Right lung (tissue), 10 donors: ENCODE measurements at places on chromosomes 11 and 22.

DNA sequence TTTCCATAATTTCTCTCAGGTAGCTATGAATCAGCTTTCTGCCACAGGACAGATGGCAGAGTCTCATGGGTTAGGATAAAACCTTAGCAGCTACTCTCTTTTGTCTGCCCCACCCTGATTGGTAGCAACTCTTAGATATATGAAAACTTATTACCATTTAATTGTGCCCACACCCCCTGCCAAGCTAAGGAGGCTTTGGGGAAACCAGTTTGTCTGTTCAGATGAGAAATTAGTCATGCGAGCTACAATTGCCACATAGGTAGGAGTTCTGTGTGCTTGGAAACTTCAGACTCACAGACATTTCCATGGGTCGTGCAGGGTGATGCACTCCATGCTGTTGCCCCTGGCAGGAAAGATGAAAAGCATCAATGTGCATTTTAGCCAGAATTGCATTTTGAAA lies 39.9 kb downstream of the CD44 start:
- DNase-seq: no peak

DNA sequence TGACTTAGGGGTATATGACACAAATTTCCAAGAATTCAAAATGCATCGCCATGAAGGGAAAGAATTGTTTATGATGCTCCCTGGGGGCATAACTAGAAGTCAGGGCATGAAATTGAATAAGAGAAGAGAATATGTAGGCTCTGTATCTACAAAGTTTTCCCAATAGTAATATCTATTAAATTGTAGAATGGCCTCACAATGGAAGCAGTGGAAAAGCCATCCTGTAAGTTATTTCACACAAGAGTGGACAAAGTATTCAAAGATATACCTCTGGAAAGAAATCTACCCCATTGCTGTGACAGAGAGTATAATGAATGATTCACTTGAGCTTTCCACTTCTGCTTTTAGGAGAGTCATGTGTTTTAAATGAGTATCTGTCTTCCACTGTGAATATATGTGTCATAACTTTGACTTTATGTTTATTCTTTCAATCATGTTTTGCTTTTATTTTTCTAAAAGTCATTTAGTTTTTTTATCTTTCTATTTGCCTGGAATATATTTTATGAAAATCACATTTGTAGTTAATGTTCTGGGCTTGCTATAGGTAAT lies 65.7 kb upstream of the DDI1 start:
- DNase-seq: no peak

DNA sequence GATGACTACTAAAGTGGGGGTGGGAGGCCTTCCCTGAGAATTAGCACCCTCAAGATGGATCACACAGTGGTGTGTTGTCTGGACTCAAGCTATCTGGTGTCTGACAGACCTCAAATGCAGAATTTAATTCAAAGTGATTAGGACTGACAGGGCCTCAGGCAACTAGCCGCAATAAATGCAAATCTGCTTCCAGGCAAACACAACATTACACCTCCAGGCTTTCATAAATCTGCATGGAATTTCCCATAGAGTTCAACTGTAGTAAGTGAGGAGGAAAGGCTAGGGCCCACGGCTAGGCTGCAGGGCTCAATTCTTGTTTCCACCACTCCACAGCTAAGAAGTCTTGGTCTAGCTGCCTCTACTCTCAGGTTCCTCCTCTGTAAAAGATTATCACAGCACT lies 331.4 kb downstream of the LARGE1 start:
- DNase-seq: no peak

DNA sequence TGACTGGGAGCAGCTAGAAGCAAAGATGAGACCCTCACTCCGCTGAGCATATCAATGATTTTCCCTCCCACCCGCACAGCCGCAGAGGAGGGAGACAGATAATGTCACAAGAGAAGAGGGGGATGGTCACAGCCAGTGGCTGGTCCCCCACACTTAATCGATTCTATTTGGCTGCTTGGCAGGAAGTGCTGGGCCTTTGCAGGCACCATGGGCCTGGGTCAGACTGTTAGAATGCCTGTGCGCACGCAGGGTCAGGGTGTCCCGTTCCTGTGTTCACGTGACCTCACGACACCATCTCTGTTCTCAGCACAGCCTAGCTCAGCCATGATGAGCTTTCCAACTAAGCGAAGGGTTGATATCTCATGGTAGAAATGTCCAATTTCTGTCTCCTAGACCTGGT lies 107.0 kb downstream of the MYO18B start:
- DNase-seq: no peak
